ENCODE measurements at places on chromosomes 7 and 10. TPM values are rescaled to one million over a fixed set of nuclear protein-coding genes. Genes with fewer than 3 reads are reported as not detected.

The HMX3 gene
- total RNA-seq = not detected

The WDR86 gene
- total RNA-seq = not detected

The MACC1 gene
- not detected for total RNA-seq

The ARPC1A gene
- 243 TPM for total RNA-seq

The HECW1 gene
- not detected for total RNA-seq

The SMKR1 gene
- total RNA-seq = not detected

The INSYN2A gene
- total RNA-seq = not detected

The CFAP70 gene
- 0.27 TPM for total RNA-seq

The OR2A5 gene
- not detected for total RNA-seq

The TDRD1 gene
- not detected for total RNA-seq

The BMPR1A gene
- not detected for total RNA-seq

The CDK14 gene
- total RNA-seq = 41.5 TPM

The CPA2 gene
- total RNA-seq = not detected

The SPRN gene
- total RNA-seq = 0.13 TPM

The C10orf105 gene
- total RNA-seq = not detected

The MKX gene
- not detected for total RNA-seq

The METTL2B gene
- total RNA-seq = 35.6 TPM

The AKR1C3 gene
- 4.8 TPM for total RNA-seq

The INMT gene
- total RNA-seq = not detected

The LIPN gene
- not detected for total RNA-seq

The CYCS gene
- total RNA-seq = 143 TPM

The FFAR4 gene
- not detected for total RNA-seq

The CALML5 gene
- total RNA-seq = not detected

The HOXA3 gene
- 12.0 TPM for total RNA-seq

The GPRIN2 gene
- not detected for total RNA-seq

Data from endothelial cell of umbilical vein (primary cell).